ENCODE measurements at places on chromosomes 1 and 21.
A peak's percentile ranks its signal among the peaks of the same experiment; 100 is the strongest.

DNA sequence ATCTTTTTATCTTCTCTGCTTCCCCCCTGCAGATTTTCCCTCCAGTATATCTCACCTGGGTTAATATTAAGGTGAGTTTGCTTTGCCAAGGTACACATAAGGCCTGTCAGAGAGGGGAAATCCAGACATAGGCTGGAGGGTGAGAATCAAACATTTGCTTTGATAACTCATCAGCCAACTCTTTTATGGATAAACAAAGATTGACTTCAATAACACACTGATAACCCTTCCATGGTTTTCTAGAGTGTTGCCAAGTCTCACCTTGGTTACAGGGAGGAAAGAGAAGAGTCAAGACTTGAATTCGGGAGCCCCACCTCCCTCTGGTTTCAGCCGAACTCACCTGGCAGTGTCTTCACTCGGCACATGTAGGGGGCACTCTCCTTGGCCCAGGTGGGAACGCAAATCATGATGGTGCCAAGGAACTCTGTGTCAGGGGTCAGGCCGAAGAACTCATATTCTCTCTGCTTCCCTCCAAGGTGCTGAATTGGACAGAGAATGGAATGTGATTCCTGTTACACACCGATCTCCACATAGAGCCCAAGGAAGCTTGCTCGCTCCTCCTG lies 15.1 kb downstream of the IL22RA1 start:
- no peak for DNase-seq

DNA sequence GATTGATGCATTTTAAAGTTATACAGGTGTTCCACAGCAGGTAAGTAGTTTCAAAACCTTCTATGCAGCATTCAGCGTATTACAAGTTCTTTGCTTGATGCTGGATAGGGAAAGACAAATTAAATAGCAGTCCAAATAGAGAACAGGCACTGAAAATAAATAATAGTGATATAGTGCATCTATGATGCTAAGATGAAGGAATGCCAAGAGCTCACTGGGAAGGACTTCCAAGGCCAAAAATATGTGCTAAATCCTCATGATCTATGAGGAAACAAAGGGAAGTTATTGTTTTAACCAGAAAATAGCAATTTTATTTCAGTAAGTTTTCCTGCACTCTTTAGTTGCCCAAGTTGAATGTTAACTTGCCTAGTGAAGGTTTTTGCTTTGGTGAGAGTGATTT lies 127.8 kb upstream of the GREM2 start:
- DNase-seq: no peak

- DNase-seq: no peak
Measured at GRCh38 chr1:5896706-5897660, 95.2 kb downstream of the NPHP4 start.

DNA sequence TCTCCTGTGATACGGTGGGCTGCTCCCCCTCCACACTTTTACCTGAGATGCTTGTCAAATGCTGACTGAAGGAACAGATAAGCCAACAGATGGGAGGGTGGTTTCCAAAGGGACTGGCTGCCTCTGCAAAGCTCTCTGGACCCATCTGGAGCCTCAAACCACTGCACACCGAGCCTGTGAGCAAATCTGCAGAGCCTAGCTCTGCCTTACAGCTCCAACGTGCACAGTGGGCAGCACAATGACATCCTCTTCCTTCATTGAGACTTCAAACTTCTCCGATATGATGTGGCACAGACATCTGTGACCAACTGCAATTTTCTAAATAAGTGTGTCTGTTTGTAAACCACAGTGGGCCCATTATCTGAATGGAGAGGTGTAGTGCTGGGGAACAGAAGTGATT lies 26.2 kb upstream of the KNCN start:
- DNase-seq: no peak

DNA sequence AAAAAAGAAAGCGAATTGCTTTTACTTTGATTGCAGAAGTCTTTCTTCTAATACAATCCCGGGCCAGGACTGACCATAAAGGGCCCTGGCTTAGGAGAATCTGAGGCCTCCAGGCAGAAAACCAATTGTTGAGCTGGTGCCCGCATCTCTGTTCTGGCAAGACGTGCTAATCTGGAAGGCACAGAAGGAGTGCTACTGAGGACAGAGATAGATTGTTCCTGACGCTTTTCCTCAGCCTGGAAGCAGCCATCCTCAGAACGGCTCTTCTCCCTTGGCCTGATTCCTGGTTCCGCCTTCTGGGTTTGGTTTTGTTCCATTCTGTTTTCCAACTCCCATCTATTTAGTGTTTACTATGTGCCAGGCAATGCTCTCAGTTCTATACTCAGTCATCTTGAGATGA lies 44.8 kb upstream of the SPOCD1 start:
- DNase-seq: no peak

DNA sequence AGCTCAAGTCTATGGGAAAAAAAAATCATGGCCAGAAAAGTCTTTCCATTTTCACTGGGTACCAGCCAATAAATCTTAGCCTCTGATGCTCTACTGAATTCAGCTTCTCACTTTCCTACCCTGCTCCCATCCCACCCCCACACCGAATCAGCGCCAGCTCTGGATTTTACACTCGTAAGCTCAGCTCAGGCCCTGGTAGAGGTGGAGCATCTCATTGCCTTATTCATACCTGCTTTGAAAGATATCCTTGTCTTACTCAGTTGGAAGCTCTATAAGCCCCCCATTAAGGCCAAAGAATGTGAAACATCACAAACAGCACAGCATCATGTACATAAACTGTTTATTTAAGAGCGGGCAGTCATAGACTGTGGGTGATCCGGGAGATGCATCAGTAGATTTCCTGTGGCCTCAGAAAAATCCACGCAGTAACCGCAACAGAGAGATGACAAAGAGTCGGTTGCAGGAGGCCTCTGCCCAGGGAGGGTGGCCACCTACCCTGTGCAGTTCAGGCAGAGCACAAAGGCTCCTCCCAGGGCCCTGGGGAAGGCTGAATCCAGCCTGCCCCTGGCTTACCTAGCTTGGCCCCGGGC lies 36.4 kb upstream of the ETS2 start:
- no peak for DNase-seq

- no peak for DNase-seq
Measured at GRCh38 chr1:203142684-203143408, 15.3 kb downstream of the ADORA1 start.

DNA sequence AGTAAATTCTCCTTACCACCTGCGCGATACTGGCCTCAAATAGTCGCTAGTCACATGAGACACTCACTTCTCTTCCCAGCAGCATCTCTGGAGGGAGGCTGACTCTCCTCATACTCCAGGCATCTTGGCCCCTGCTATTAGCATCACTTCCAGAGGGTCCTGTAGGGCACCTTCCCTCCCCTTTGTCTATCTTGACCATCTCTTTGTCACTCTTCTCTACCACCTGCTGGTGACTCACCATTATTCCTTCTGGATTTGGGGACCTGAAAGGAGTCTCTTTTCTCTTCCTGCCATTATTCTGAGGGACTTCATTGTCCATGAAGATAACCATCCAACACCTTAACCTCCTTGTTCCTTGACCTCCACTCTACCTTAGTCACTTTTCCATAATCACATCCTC lies 31.7 kb upstream of the GPR37L1 start:
- DNase-seq: no peak

GRCh38 chr1:52967666-52968065 lies 40.6 kb downstream of the SCP2 start:
- no peak for DNase-seq

- DNase-seq: no peak
Measured at GRCh38 chr1:66012106-66012784, 219.6 kb downstream of the PDE4B start.

DNA sequence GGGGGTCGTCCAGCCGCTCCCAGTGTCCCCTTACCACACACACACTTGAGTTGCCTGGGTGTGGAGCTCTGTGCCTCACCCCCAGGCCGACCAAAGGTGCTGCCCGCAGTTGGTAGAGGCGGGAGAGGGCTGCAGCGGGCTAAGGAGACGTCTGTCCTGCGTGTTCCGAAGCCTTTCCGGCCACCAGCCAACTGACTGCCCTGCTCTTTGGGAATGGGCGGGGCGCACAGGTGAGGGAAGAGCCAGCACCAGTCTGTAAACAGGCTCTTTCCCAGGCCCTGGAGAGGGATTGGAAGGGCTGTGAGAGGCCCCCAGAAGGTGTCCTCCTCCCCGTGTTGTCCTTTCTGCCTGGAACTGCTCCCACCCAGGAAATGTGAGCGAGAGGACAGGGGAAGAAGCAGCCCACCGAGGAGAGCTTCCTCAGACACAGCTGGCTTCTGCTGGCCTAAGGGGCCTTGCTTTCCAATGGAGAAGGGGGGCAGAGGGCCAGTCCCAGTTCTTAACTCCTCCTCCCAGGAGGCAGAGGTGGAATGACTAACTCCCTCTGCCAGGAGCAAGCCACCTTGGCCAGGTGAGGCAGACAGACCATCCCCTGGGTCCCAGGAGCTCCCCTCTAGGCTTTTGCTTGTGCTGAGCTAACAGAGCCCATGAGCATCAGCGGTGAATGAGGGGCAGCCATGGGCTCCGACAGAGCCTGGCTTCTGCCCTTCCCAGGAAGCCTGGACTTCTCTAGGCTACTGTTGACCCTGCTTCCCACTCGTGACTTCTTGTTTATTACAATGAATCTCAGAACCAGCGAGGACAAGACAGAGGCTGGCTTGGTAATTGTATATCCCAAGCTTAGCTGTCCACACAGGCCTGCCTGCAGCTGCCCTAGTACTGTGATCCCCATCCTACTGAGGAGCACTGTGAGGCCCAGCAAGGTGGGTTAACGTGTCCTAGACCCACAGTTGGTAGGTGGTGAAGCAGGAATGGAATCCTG lies 158.1 kb upstream of the COA6 start:
- DNase-seq: no peak

GRCh38 chr21:45830221-45830640 lies 151.3 kb upstream of the COL6A1 start:
- no peak for DNase-seq

DNA sequence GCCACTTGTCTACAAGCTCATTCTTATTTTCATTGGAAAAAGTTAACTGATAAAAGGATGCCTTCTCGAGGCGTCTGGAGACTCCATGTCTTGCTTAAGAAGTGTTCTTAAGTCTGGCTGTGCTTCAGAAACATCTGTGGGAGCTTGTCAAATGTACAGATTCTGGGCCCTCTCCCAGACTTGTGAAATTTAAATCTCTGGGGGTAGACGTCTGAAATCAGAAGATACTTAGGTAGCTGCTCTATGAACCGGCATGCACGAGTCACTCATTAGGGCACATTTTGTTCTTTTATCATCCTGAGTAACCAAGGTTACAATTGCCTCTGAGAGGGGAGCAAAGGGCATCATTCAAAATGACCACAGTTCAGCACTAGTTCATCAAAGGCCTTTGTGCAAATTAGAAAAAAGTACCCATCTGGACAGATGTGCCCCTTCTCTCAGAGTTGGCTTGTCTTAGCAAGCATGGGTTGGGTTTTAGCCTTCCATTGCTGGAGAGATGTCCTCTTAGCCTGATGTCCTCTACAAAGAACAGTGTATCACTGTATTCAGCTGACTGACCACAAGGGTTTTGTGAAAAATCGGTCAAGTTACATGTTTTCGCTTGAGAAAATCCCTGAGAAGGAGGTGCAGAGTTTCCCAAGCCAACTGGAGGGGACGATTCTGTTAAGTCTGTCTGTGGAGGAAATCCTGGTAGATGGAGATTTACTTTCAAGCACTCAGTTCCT lies 156.9 kb downstream of the ASTN1 start:
- no peak for DNase-seq

DNA sequence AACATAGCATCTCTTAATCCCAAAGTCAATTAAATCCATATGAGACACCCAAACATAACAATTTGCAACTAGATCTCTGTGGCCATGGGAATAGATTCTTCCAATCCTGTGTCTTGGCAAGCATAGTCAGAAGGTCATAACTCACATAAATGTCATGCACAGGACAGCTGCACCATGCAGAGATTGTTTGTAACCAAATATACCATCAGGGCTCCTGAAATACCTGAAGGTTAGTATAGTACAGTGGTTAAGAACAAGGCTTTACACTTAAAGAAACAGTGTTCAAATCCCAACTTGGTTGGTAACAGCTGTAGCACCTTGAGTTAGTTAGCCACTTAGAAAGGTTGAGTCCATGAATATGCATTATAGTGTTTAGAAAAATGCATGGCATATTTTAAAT lies 82.6 kb upstream of the CCDC190 start:
- no peak for DNase-seq

DNA sequence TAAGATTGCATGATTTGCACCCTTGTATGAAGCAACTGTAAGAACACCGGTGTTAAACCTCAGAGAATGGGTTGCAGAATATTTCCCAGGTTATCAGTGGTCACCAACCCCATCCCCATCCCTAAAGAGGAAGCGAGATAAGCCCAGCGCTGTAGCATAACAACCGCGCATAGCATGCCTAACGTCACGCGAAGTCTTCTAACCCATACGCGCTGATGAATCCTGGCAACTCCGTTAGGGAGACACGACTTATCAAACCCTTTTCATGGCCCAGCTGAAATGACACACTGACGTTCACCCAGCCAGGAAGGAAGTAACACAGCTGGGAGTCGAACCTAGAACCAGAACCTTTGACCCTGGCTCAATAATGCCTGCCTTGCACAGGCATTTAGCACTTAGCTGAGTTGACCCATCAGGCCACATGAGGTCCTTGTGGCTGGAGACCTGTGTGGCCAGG lies 24.2 kb downstream of the TMEM51 start:
- DNase-seq: no peak

DNA sequence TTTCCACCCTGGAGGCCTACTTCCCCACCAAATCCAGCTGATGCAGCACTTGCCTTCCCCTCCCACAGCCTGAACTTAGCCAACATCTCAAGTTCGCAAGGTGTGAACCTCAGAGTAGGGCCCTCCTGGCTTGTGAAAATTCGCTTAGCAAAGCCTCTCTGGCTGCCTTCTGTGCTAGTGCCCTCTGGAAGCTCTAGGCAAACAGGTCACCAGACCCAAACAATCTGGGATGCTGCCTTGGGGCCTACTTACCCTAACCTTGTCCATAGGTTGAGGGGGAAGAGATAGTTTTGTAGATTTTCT lies 30.3 kb upstream of the TRABD2B start:
- DNase-seq: no peak

- DNase-seq: no peak
Measured at GRCh38 chr1:248862695-248862997, 3.8 kb upstream of the ZNF692 start.

- DNase-seq: peak; percentile 21
Measured at GRCh38 chr1:41573785-41574713, 89.6 kb upstream of the EDN2 start.

DNA sequence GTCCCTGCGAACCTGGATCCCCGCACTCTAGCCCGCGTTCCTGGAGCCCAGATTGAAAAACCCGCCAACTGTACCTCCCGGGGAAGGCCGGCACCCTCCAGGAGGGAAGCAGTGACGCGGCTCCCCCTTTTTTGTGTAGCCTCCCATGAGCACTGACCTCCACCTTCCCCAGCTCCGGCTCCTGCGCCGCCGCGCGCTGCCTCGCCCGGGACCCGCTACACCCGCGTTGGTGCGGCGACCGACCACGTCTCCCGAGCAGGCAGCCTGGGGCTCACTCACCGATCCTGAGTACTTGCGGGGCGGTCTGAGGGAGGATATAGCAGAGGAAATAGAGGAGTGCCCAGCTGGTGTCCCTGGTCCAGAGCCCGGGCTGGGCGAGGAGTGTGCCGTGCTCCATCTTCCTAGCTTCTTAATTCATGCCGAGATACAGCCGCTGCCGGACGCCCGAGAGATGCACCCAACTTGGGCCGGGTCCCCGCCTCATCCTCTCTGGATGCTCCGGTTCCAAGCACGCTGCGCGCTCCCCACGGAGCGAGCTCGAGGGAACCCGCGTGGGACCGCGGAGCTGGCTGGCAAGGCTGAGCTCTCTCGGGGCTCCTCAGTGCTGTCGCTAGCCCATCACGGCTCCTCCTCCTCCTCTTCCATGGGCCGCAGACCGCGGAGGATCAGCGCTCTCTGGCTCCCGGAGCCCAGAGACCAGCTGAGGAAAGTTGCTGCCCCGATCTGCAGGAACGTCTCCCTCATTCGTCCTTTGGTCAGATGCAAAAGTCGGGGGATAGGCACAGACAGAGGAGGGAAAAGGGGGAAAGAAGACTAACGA lies 482 bp downstream of the GRIK1 start:
- DNase-seq: no peak
